ENCODE measurements at places on chromosomes 16 and 17.

GRCh38 chr17:9217151-9218056, 196.1 kb downstream of the NTN1 start:
- peak; percentile 37 for DNase-seq

DNA sequence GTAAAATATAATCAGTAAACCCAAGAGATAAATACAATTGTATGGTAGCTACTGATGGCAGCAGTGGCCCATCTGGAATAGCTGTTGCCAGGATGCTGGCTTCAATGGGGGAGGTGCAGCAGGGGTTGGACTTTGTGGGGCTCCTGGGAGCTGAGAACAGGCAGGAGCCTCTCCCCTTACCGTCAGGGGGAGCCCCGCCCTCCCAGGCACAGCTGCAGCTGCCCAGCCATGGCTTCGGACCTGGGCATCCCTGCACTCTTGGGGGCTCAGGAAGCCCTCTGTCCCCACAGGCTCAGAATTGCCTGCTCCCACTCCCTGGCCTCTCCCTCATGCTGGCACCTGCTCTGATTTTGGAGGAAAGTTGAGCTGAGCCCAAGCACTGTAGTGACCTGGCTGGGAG, 741.1 kb downstream of the CDH11 start:
- no peak for DNase-seq

DNA sequence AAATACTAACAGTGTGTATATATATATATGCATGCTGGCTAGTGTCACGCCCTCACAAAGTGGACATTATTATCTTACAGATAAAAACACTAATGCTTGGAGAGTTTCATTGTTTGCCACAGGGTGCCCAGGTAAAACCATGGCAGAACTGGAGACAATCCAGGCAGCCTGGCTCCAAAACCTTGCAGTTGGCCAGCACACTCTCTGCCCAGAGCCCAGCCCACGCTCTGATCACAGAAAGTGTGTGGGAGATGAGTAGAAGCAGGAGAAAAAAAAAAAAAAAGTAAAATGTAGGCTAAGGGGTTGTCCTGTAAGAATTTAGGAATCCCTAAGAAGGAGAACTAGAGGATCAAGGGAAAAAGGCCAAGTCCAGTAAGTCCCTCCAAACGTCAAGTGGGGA, 538.0 kb downstream of the CDH13 start:
- DNase-seq = no peak

GRCh38 chr16:89936981-89937380, 11.6 kb upstream of the DEF8 start:
- no peak for DNase-seq

GRCh38 chr16:50448522-50448921, 79.7 kb upstream of the BRD7 start:
- no peak for DNase-seq

GRCh38 chr16:22373662-22374310, 633 bp downstream of the CDR2 start:
- peak; percentile 40 for DNase-seq

- no peak for DNase-seq
Measured at GRCh38 chr16:78543023-78543422, 443.6 kb downstream of the WWOX start.

GRCh38 chr17:78387977-78388941, 9.8 kb downstream of the PGS1 start:
- peak; percentile 35 for DNase-seq

DNA sequence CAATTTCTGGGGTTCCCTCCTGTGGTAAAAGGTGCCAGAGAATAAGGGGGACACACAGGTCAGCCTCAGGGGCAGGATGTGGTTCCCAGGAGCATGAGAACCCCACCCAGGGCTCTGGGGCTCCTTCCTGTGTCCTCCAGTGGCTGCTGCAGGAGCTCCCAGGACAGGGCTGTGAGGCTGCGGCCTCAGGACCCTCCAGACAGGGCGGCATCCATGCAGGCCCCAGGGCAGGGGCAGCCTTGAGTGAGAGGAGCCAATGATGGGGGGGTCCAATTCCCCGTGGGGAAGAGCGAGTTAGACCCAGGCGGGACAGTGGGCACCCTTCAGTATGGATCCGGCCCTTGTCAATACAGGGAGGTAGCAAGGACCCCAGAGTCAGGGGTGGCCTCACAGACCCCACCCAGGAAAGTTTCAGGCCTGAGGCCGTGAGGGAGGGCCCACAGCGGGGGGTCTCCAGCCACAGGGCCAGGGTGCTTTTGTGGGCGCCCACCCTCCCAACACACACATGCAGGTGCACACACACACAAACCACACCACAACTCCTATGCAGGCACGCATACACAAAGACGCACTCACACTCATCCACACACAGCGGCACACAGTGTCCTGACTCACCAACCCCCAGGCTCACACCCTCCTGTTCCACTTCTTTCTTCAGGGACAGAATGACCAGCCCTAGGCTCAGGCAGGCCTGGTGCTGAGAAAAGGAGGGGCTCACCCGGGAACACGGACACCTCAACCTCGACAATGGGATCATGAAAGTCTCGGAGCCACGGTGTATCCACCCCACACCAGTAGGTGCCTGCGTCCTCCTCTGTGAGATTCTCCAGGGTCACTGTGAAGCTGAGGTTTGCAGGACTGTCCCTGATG, 1.8 kb downstream of the CD300C start:
- no peak for DNase-seq

- DNase-seq = no peak
Measured at GRCh38 chr16:55647798-55648197, 8.0 kb upstream of the SLC6A2 start.

GRCh38 chr17:66348584-66349165, 46.3 kb downstream of the PRKCA start:
- peak; percentile 88 for DNase-seq

DNA sequence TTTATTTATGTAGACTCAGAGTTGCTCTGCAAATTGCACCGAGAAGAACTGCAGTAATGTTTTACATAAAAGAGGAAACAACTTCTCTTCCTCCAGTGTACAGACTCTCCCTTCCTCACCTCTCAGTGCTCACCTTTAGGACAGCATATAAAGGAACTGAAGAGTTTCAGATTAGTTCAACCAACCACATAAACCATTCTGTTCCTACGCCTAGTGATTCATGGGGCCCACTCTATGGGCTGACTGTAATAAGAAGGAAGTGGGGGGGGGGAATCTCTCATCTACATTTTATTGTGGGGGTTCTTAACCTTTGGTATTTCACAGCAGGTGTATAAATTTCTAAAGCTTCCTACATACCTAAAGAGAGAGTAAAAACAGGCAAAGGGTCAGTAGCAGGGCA, 18.3 kb downstream of the ZSWIM7 start:
- DNase-seq = no peak

- DNase-seq = no peak
Measured at GRCh38 chr17:74477411-74477810, 11.0 kb downstream of the CD300A start.

- DNase-seq = peak; percentile 59
Measured at GRCh38 chr17:42472709-42473521, 14.2 kb downstream of the ATP6V0A1 start.

GRCh38 chr17:5127910-5128309, 12.1 kb downstream of the USP6 start:
- no peak for DNase-seq

GRCh38 chr17:1203111-1203966, 23.6 kb upstream of the ABR start:
- DNase-seq = peak; percentile 80

DNA sequence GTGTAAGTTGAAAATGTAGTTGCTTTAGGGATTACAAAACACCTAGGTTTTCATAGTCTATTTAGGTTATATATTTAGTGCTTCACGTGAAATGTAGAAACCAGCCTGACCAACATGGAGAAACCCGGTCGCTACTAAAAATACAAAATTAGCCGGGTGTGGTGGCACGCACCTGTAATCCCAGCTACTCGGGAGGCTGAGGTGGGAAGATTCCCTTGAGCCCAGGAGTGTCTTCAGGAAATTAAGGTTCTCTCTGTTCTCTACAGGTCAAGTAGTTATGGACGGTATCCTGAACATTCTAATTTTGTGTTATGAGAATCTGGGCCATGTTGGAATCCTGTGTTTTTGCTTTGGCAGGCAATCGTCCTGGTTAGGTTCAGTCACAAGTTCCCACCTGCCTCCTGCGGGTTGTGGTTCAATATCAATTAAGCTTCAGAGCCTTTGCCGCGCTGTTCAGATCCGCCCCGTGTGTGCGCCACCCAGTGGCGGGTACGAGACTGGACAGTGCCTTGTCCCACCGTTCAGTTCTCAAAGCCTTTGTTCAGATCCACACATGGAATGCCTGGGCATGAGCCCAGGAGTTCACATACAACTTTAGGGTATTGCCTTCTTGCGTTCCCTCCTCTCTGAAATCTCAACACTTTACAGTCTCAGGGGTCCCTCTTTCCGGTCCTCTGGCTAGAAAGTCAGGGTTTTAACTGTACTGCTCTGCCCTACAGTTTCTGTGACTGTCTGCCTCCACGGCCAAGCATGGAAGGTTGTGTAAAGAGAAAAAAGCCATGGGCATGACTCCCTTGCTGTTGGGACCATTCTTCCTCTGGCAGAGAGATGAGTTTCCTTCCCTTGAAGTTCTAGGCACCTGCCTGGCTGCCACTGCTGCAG, 41.7 kb downstream of the HEATR6 start:
- peak; percentile 65 for DNase-seq

GRCh38 chr17:72116661-72117521, 3.9 kb upstream of the SOX9 start:
- peak; percentile 45 for DNase-seq

DNA sequence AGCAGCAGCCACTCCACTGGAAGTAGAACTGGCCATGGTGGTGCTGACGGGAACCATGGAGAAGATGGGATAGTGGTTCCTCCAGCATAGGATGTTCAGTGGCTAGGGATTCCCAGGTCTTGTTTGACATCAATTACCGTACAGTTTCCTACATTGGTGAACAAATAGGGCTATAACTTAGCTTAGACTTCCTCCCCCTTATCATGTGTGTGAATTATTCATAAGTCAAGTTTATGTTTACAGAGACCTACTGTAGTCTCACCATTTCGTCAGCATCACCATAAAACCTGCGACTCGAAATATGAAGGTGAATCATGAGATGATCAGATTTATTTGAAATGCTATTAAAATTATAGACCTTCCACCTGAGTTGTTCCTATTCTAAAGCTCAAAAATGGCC, 1.2 kb downstream of the KRTAP2-3 start:
- no peak for DNase-seq

DNA sequence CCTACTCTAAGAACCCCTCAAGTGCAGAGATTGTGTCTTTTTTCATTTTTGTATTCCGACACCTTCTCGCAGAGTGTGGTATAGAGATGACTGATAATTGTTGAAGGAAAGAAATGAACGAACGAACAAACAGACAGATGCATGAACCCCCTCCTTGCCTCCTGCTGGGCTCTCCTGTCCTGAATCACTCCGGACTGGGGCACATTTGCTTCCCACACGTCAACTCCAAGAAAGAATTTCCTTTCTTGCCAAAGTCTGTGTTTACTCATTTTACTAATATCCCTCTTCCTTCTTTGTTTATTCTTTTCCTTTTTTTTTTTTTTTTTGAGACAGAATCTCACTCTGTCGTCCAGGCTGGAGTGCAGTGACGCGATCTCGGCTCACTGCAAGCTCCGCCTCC, 37.5 kb upstream of the BHLHA9 start:
- DNase-seq = peak; percentile 39
